ENCODE measurements at places on chromosomes 4 and X.

GRCh38 chrX:21905953-21906352 is 34.6 kb upstream of the SMS start:
- DNase-seq: no peak

DNA sequence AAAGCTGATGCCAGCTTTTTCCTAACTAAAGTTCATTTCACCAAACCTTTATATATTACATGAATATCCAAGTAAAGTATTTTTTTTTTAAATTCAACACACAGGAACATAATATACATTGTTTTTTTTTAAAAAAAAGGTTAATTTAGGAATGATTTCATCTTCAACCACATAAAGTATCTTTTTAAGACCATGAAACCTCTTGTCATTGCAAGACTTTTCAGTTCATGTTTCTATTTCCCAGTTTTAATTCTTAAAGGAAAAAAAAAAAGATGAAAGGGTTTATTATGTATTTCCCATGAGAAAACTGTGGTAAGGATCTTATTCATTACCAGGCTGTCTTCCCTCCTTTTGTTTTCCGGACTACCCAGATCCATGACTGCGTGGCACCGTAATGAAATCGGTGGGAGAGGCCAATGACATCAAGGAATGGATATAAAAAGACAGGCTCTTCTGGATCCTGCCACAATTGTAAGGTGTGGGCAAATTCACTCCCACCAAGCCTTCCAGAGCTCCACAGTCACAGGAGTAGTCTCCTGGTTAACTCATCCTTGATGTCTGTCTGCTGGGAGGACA is 84.7 kb upstream of the CBR4 start:
- DNase-seq: no peak

GRCh38 chrX:86507331-86507730 is 359.1 kb downstream of the DACH2 start:
- DNase-seq: no peak

DNA sequence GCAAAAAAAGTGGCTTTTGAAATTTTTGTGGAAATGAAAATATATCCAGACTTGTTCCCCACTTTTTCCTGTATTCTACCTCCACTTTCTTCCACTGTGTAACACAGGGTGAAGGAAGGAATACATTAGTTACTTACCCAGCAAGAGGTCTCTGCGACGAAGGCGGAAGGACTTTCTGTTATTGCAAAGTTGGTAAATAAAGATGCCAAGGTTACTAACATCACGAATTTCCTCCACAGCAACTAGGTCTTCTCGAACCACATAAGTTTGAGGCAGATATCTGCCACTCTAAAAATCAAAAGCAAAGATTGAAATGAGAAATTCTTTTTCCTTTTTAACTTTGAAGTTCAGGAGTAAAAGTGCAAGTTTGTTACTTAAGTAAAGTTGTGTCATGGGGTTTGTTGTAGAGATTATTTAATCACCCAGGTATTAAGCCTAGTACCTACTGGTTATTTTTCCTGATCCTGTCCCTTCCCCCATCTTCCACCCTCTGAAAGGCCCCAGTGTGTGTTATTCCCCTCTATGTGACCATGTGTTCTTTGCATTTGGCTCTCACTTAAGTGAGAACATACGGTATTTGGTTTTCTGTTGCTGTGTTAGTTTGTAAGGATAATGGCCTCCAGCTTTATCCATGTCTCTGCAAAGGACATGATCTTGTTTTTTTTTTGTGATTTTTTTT is 5.8 kb downstream of the ITM2A start:
- DNase-seq: no peak
